ENCODE measurements at places on chromosomes 6 and 20.

GRCh38 chr20:59004763-59005522 is 2.1 kb downstream of the CTSZ start:
- DNase-seq, result no peak

- no peak for DNase-seq
Measured at GRCh38 chr6:134421501-134421900, 103.6 kb upstream of the SGK1 start.

DNA sequence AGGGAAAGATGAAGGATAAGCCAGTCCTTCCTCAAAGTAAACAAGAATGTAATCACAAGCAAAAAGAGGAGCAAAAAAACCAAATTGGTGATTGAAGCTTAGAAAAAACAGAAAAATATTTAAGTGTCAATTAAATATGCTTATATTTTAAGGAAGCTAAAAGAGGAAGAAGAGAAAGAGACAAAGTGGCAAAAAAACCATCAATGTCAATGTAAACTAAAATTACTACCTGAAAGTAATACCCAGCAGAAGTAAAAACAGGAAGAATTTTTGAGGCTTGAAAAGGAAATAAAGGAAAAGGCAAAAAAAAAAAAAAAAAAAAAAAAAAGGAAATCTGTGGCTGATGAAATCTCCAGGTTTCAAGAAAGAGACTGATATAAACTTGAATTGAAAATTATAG is 36.2 kb upstream of the OGFRL1 start:
- DNase-seq, result no peak

GRCh38 chr20:52748285-52748932 is 223.7 kb upstream of the TSHZ2 start:
- DNase-seq, result no peak

DNA sequence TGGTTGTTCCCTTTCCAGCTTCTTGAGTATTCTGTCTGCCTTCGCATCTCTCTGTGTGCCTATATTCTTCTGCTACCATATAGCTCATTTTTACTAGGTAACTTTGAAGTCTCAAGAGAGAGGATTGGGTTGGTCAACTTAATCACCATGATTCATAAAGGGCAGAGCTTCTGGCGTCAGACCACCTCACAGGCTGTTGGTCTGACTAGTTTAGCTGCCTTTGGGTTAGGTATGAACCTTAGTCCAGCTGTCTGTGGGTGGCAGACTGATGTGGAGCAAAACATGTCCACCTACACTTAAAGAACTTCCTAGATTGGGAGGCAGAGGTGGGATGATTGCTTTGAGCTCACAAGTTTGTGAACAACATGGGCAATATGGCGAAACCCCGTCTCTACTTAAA is 192.2 kb upstream of the SGK1 start:
- DNase-seq, result no peak

DNA sequence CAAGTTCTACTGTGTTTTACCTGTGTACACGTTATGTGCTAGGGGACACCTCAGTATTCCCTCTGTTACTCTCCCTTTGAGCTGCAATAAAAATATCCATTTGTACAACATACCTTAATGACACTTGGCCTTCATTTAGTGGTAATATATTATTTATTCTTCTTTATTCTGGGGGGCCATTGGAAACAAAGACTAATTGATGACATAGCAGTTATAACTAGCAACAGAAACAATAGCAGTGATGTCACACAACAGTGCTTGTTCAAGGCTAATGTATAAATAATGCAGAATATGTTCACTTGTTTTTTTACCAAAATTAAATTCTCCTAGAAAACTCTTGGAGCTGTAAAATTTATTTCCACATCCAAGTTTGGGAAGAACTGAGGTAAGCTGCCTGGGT is 92.2 kb upstream of the FAM83B start:
- DNase-seq, result no peak

DNA sequence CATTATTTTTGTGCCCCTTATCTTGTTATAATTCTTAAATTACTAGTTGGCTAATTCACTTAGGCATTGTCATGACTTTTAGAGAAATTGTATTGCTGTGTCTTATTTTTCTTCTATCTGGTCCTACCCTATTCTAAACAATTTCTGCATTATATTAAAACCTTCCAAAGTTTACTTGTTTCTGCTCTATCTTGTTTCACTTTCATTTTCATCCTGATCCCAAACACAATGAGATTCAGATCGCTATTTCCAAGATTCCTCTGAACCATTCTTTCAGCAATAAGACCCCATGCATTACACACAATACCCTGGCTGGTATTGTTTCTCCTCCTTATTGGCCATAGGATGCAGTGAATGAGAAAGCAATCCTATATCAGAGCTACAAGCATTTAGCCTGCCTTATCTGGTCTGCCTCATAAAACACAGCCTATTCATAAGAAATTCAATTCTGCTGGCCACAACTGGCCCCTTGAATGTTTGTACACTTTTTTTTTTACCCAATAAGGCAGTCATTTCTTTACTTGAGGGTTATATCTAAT is 69.9 kb upstream of the POU3F2 start:
- no peak for DNase-seq
